PC-9 (cell line): ENCODE measurements at places on chromosomes 11 and 22. TPM values are rescaled to one million over a fixed set of nuclear protein-coding genes. Genes with fewer than 3 reads are reported as not detected.

- no peak for DNase-seq
- H3K4me3 ChIP-seq: no peak overlapping the region
- H3K36me3 ChIP-seq: peaks cover 2% of the 10 kb centered on the region; the same call in 1 of the 2 replicates
- no peaks in the 10 kb centered on the region for H3K27me3 ChIP-seq
- no peaks in the 10 kb centered on the region for H3K4me1 ChIP-seq
- no peak overlapping the region for H3K27ac ChIP-seq
Measured at GRCh38 chr22:24981656-24982055, 29.1 kb downstream of the KIAA1671 start.

DNA sequence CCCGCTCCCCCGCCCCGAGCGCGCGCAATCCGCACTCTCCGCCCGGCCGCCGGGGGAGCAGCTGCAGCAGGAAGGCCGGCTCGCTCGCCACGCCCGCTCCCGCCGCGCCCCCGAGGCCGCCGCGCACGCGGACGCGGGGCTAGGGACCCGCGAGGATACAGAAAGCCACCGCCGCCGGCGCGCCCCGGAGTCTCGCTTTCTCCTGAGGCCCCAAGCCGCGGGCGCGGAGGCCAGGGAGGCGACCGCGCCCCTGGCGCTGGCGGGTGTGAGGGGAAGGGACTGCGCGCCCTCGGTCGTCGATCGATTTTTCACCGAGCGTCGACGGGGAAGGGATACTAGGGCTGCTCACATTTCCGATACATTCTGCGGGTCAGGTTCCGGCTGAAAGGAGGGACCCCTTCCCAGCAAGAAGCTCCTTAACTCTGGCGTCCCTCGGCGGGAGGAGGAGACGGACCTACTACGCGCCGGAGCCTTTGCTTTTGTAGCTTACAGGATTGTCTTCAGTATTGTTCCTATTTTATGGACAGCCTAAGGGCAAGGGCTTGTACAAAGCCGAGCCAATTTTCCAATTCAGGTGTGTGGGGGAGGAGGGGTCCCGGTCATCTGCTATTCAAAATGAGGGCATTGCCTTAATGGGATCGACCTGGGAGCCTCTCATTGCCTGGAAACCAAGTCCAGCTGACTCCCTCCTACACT, 416 bp upstream of the GAB2 start:
- no peaks in the 10 kb centered on the region for H3K36me3 ChIP-seq
- H3K4me3 ChIP-seq: peak overlapping the region; percentile 84

- 0 out of 2 replicates have a peak, but pooled peaks cover 8% of the 10 kb centered on the region for H3K4me1 ChIP-seq
- H3K36me3 ChIP-seq: no peaks in the 10 kb centered on the region
- no peak overlapping the region for H3K4me3 ChIP-seq
- no peaks in the 10 kb centered on the region for H3K27me3 ChIP-seq
- no peak for DNase-seq
Measured at GRCh38 chr22:24444729-24445466, 17.5 kb downstream of the ADORA2A start.

DNA sequence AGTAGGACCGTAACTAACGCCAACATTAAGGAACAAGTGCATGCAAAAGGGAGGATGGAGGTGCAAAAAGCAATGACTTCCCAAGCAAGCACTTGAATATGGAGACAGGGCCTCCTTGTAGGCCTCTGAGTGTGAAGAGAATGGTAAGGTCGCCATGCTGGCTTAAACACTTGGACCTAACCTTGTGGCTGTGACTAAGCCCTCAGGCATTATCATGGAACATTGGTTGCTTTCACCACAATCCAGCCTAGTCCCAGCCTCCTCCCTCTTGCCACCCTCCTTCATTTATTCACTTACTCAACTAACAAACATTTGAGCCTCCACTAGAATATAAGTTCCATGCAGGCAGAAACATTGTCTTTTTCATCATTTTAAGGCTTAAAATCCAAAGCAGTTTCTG, 11.9 kb upstream of the SYTL2 start:
- DNase-seq: peak; percentile 36
- H3K27ac ChIP-seq: no peak overlapping the region
- H3K27me3 ChIP-seq: no peaks in the 10 kb centered on the region
- no peak overlapping the region for H3K4me3 ChIP-seq

DNA sequence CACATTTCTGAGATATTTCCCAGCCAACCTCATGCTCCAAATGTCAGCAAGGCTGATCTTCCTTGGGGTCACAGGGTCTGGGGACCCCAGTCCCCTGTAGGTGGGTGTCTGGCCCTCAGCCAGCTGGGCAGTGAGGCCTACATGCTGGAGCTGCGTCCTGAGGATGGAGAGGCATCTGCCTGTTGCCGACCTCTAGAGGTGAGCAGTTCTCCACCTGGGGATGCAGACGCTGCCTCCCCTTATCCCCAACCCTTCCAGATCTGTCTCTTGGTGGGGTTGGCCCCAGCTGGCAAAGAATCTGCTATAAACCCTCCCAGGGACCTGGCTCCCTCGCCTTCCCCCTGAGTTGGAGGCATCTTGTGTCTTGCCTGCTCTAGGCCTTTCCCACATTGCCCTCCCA, 79.6 kb downstream of the PKNOX2 start:
- 0 out of 2 replicates have a peak, but pooled peaks cover 5% of the 10 kb centered on the region for H3K27me3 ChIP-seq
- DNase-seq: no peak
- no peak overlapping the region for H3K27ac ChIP-seq
- no peaks in the 10 kb centered on the region for H3K4me1 ChIP-seq

DNA sequence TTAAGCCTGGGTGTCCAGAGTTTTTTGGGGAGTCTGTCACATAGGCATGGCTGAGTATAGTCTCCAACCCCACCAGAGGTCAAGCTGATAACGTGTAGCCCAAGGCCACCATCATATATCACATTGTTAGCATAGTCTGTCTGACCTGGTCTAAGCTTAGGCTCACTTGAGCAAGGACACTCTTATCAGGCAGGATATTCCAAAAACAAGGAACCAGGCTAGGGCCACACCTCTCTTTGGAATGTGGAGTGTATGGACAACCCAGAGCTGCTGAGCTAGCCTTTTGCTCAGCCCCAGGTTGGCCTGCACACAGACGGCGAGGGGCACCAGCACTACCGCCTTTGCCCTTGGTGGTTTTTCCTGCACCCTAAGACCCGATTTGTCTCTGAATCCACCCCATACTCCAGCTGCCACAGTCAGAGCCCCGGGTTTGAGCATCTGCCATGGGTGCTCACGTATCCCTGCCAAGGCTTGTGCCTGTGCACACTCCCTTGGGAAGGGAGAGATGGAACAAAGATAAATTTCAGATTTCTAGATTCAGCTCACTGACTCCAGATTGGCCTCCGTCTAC, 7.2 kb downstream of the SNAP29 start:
- H3K36me3 ChIP-seq: no peaks in the 10 kb centered on the region
- H3K27ac ChIP-seq: no peak overlapping the region
- no peak for DNase-seq
- H3K4me1 ChIP-seq: peaks cover 5% of the 10 kb centered on the region; the same call in 1 of the 2 replicates

Gene INSC
- not detected in 2 replicates for total RNA-seq
